NCI-H1105 (cell line): ENCODE measurements at places on chromosomes 3 and 15.

DNA sequence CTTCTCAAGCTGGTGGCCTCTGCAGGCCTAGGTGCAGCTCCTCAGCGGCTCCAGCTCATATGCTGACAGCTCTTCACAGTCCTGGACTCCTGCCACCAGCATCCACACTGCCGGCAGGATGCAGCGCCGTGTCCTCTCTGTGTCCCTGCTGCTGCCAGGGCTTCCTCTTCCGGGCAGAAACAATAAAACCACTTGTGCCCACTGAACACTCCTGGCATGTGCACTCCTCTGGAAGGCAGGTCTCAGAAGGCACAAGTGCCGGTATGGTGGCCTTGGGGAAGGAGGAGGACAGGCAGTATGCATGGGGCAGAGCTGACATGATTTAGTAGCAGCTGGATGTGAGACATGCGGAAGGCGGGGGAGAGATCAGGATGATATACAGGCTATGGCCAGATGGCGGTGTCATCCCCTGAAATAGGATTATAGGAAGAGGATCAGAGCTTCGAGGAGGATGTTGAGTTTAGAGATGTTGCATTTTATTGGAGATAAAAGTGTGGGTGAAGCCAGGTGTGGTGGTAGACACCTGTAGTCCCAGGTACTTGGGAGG lies 7.5 kb upstream of the MAN2A2 start:
- DNase-seq, result no peak

- DNase-seq, result no peak
Measured at GRCh38 chr15:67114846-67115585, 49.6 kb downstream of the SMAD3 start.

DNA sequence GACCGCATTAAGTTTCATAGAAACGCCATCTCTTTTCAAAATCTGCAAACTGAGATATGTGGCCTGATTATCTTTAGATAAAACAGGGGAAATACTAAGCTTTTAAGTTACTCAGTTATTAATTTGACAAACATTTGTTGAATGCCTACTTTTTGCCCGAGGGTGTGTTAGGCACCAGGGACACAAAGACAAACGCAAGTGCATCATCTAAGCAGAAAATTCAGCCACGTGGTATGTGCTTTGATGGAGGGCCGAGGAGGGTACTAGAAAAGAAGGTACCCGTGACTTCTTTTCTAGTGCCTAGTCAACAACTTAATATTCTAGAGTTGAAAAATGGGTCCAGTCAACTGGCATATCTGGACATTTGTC lies 594.3 kb downstream of the MAGI1 start:
- no peak for DNase-seq

- peak; percentile 21 for DNase-seq
Measured at GRCh38 chr3:120198305-120198878, 86.6 kb downstream of the GPR156 start.

DNA sequence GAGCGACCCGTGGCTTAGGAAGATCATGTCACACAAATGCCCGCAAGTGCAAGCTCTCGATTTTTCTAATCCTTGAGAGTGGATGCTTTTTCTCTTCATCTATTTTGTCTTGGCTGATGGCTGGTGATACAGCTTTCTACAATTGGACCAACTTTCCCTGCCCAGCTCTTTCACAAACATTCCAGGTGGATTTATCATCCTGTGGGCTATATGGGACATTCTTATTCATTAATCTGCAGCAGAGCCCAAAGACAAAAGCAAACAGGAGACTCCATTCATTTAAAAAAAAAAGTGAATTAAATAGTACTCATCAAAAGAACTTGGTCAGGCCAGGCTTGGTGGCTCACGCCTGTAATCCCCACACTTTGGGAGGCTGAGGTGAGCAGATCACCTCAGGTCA lies 14.2 kb upstream of the TSEN2 start:
- DNase-seq, result no peak

DNA sequence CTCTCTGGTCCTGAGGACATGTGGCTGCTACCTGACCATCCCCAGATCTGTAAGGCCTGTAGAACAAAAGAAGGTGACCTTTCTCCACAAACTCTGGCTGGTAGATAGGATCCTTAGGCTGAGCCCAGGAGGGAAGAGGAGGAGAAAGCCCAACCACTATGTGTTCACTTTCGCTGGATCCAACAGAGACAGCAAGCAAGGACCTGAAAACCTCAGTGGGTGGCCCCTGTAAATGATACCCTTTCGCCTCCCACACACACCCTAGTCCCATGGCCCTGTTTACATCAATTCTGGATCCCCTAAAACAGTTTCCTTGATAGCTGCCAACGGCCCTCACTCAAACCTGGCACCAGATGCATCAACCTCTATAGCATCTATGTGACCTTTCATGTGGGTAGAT lies 22.4 kb downstream of the CCDC12 start:
- DNase-seq, result no peak

DNA sequence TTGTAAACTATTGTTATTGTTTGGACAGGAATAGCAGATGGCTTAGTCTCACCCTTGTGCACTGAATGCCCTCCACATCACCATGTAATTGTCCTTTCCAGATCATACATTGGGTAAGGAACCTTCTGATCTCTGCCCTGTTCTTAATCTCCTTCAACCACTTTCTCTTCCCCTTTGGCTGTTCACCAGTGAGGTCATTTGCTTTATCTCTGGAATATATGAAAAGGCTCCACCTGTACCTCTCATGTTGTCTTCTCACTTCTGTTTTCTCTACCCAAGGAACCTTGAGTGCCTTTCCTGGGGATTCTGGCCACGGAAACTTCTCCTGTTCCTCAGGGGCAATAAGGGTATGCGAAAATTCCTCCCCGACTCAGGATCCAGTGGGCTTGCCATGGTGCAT lies 28.5 kb downstream of the MCTP2 start:
- DNase-seq, result no peak

GRCh38 chr3:143595456-143596077 lies 252.7 kb downstream of the SLC9A9 start:
- no peak for DNase-seq

- peak; percentile 9 for DNase-seq
Measured at GRCh38 chr15:69074843-69075224, 60.3 kb downstream of the NOX5 start.

DNA sequence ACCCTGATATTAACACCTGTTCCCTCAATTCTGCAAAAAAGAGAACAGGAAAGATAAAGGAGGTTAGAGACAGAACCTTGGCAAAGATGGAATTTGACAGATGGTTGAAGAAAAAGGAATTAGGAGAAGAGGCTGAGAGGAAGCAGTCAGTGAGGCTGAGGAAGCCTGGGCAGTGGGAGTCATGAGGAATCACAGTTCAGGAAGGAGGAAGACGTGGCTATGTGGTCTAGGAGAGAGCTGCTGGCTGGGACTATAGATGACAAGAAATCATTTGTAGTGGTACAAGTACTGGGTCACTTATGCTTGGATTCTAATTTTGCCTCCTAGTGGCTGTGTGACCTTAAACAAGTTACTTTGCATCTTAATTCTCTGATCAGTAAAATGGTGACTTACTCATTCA lies 49.0 kb downstream of the LARS2 start:
- no peak for DNase-seq

DNA sequence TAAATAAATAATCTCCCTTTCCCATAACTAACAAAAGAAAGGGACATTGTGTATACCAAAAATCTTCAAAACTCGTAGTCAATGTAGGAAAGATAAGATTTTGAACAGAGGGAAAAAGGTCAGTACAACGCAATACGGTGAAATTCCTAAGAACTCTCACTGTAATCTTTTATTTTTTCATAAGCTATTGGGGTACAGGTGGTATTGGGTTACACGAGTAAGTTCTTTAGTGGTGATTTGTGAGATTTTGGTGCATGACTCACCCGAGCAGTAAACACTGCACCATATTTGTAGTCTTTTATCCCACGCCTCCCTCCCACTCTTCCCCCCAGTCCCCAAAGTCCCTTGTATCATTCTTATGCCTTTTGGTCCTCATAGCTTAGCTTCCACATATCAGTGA lies 718.0 kb downstream of the TBL1XR1 start:
- DNase-seq, result no peak

DNA sequence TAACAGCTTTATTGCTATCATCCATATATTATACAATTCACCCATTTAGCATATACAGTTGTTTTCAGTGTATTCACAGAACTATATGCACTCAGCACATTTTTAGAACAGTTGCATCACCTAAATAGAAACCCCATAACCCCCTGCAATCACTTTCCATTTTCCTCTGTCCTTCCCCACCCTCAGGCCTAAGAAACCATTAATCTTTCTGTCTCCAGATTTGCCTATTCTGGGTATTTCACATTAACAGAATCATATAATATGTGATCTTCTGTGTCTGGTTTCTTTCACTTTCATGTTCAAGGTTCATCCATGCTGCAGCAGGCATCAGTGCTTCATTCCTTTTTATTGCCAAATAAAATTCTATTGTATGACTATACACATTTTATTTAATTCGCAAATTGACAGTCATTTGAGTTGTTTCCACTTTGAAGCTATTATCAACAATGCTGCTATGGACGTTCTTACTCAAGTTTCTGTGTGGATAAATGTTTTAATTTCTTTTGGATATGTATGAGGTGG lies 39.8 kb downstream of the ADAMTS17 start:
- DNase-seq, result no peak

- DNase-seq, result no peak
Measured at GRCh38 chr3:189944285-189945145, 176.2 kb downstream of the P3H2 start.

DNA sequence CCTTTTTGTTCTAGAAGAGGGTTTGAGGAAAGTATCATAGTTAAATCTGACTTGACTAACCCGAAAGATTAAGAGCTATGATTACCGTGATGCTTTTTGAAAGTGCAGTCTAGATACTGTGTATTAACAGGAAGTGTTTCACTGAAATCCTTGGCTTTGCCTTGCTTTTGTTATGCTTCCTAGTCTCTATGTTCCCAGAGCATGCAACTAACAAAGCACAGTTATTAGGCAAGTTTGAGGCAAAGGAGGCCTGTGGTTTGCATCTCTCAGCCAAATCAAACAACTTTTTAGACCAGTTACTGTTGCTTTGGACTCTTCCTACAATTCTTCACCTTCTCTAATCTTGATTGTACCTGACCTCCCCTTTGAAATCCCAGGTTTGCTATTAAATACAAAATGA lies 3.9 kb downstream of the LXN start:
- DNase-seq, result no peak

DNA sequence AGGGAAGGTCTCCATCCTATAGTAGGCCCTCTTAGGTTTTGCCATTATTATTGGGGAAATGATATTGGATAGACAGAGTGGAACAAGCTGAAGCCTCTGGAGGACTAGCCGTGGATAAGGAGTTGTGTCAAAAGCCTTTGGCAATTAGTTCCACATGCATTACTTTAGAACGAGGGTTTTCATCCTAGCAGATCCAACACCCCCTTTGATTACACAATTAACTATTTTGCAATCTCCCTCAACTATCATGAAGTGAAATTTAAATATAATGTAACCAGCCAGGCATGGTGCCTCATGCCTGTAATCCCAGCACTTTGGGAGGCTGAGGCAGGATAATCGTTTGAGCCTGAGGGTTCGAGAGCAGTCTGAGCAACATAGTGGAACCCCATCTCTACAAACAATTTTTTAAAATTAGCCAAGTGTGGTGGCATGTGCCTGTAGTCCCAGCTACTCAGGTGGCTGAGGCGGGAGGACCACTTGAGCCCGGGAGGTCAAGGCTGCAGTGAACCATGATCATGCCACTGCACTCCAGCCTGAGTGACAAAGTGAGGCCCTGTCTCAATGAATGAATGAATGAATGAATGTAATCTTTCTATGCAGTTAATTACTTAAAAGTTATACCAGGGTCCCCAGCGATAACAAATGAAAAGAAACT lies 56.8 kb downstream of the PXYLP1 start:
- no peak for DNase-seq

- no peak for DNase-seq
Measured at GRCh38 chr3:9976721-9977709, 9.6 kb downstream of the EMC3 start.

DNA sequence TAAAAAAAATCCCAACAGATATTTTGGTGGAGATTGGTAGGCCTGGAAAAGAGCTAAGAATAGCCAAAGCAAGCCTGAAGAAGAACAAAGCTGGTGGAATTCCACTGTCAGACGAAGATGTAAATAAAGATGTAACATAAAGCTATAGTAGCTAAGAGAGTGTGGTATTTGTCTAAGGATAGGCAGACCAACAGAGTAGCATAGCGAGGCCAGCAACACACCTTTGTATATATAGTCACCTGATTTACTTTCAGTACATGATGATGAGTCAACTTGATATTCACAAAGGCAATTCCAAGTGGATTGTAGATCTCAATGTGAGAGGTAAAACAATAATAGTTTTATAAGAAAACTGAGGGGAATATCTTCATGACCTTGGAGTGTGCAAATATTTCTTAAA lies 53.6 kb upstream of the SYN2 start:
- no peak for DNase-seq

DNA sequence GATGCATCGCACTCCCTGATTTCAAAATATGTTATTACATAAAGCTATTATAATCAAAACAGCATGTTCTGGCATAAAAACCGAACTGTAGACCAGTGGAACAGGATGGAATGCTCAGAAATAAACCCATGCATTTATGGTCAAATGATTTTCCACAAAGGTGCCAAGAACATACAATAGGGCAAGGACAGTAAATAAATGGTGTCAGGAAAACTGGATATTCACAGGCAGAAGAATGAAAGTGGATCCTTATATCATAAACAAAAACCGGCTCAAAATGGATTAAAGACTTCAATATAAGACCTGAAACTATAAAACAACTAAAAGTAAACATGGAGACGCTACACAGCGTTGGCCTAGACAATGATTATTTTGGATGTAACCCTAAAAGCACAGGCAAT lies 22.6 kb downstream of the USP50 start:
- DNase-seq, result no peak

- no peak for DNase-seq
Measured at GRCh38 chr3:184937611-184938010, 125.6 kb downstream of the VPS8 start.

- no peak for DNase-seq
Measured at GRCh38 chr3:183178833-183179549, 16.5 kb upstream of the LAMP3 start.
